ENCODE measurements at places on chromosomes 1 and 21. TPM values are rescaled to one million over a fixed set of nuclear protein-coding genes. Genes with fewer than 3 reads are reported as not detected.

GRCh38 chr1:15066191-15066590 is 87.4 kb upstream of the TMEM51 start:
- no peak overlapping the region for H3K27ac ChIP-seq
- H3K4me3 ChIP-seq, result no peak overlapping the region
- no peaks in the 10 kb centered on the region for H3K4me1 ChIP-seq
- DNase-seq, result no peak

GRCh38 chr1:15219280-15220023 is 27.6 kb upstream of the FHAD1 start:
- H3K36me3 ChIP-seq, result peaks cover 22% of the 10 kb centered on the region
- H3K27me3 ChIP-seq, result no peaks in the 10 kb centered on the region
- H3K27ac ChIP-seq, result no peak overlapping the region
- DNase-seq, result no peak
- H3K4me1 ChIP-seq, result no peaks in the 10 kb centered on the region

DNA sequence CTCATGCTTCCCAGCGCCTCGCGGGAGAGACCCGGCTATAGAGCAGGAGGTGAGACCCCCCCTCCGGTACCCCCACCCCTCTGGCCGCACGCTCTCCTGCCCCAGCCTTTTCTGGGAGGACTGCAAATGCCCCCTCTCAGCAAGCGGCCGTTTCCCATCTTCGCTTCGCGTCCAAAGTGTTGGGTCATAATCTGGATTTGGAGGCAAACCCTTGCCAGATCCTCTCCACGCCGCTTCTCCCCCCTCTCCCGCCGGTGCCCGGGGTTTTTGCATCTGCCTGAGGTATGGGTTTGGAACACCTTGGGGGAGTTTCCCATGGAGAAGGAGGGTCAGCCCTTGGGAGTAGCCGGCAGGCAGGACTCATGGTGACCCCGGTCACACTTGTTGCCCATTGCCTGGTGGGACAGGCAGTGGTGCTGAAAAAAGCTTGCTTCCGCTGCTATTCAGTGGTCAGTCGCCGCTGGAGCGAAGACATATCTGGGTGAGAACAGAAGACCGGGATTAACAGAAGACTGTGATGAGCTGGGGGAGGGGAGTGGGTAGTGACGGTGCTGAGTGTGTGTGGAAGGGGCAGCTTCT is 935 bp downstream of the KCNK2 start:
- DNase-seq, result peak; percentile 78
- H3K27ac ChIP-seq, result no peak overlapping the region
- H3K4me3 ChIP-seq, result peak overlapping the region; percentile 72
- peaks cover 97% of the 10 kb centered on the region for H3K27me3 ChIP-seq

GRCh38 chr1:5685446-5686040 is 306.7 kb downstream of the NPHP4 start:
- H3K4me1 ChIP-seq, result peaks cover 10% of the 10 kb centered on the region
- no peak for DNase-seq
- H3K27me3 ChIP-seq, result no peaks in the 10 kb centered on the region

DNA sequence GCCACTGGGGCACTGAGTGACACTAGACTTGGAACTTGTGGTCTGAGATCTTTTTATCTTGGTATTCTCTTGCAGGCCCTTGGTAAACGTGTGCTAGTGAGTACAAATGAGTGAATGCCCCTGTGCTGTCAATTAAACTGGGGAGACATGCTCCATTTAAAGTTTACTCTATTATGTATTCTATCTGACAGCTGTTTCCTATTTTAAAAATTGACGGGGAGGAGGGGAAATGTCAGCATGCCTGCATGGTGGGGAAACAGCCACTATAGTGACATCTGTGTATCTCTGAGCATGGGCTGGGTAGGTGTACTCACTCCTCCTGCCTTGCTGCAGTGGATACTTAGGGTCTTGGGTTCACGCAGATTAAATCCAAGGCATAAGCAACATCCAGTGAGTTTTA is 59.0 kb upstream of the IKBKE start:
- no peaks in the 10 kb centered on the region for H3K4me1 ChIP-seq
- no peak overlapping the region for H3K4me3 ChIP-seq
- no peak for DNase-seq
- H3K36me3 ChIP-seq, result peaks cover 38% of the 10 kb centered on the region
- no peaks in the 10 kb centered on the region for H3K27me3 ChIP-seq
- no peak overlapping the region for H3K27ac ChIP-seq

DNA sequence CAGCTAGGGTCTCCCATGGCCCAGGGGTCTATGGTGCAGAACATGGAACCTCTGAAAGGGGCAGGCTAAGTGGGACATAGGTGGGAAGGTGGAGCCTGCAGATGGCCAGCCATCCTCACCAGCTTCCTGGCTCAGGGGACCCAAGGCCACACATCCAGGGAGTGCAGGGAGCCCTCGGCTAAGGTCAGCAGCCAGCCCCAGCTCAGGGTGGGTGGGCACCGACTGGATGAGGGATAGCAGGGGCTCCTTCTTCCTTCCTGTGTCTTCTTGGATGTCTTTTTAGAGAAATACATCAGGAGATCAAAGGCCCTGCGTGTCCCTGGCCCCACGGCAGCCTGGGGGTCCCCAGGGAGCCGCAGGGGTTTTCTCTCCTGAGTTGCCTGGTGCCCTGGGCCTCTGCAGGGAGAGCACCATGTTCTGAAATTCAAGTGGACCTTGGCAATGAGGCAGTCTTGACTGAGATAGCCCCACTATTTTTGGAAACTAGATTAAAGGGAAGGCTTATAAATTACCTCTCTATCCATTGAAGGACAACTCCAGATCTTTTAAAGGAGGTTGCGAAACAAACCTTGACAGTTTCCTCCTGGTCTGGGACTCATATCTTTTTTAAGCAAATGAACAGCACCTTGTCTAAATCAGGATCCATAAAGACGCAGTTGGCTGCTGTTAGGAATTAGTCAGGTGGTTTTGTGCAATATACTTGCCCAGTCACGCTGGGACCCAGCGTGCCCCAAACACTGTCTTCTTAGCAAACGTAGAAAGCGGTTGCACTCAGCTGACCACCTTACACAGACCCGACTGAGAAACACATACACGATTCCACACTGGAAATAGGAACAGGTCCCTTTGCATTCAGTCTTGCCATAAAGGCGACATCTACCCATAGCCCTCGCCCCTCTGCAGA is 242.3 kb downstream of the TOMM20 start:
- DNase-seq, result no peak
- H3K27ac ChIP-seq, result no peak overlapping the region
- H3K27me3 ChIP-seq, result no peaks in the 10 kb centered on the region
- no peaks in the 10 kb centered on the region for H3K4me1 ChIP-seq
- H3K4me3 ChIP-seq, result no peak overlapping the region
- no peaks in the 10 kb centered on the region for H3K36me3 ChIP-seq

- peak; percentile 53 for DNase-seq
- no peak overlapping the region for H3K27ac ChIP-seq
- H3K4me3 ChIP-seq, result no peak overlapping the region
- no peaks in the 10 kb centered on the region for H3K36me3 ChIP-seq
- no peaks in the 10 kb centered on the region for H3K4me1 ChIP-seq
These were observed 4.0 kb downstream of the CDKN2C start for GRCh38 chr1:50973875-50974617.

SPRR2A gene
- not detected for total RNA-seq

- no peaks in the 10 kb centered on the region for H3K27me3 ChIP-seq
- DNase-seq, result no peak
- no peak overlapping the region for H3K27ac ChIP-seq
- no peaks in the 10 kb centered on the region for H3K36me3 ChIP-seq
- no peaks in the 10 kb centered on the region for H3K4me1 ChIP-seq
- H3K4me3 ChIP-seq, result no peak overlapping the region
These were observed 163.0 kb downstream of the ADGRL4 start for GRCh38 chr1:78843546-78843945.

DNA sequence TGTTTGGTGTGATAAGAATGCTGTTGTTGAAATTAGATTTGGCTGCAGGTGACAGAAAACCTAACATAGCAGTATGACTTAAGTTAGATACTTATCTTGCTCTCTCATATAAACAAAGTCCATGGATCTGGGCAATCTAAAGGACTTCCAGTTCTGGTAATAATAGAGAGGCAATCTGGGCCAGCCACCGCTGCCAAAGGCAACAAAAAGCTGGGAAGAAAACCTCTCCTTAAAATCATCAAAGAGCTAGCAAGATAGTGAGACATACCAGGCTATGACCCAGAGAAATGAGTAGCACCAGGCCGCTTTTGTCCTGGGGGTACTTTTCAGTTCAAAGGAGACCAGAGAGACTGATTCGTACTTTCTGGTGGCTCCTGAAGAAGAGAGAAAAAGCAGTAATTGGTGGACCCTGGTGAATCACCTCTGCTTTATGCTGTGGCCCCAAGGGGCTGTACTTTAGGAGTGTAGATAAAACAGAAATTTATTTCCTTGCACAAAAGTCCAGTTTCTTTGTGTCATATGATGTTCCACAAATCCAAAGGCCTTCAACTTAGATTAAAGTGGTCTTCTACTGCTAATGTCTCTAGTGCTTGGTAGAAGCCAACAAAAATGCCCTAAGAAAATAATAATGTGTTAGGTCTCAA is 125.4 kb downstream of the TBX19 start:
- H3K27ac ChIP-seq, result no peak overlapping the region
- no peak overlapping the region for H3K4me3 ChIP-seq
- H3K36me3 ChIP-seq, result no peaks in the 10 kb centered on the region
- peaks cover 7% of the 10 kb centered on the region for H3K4me1 ChIP-seq
- no peaks in the 10 kb centered on the region for H3K27me3 ChIP-seq

DNA sequence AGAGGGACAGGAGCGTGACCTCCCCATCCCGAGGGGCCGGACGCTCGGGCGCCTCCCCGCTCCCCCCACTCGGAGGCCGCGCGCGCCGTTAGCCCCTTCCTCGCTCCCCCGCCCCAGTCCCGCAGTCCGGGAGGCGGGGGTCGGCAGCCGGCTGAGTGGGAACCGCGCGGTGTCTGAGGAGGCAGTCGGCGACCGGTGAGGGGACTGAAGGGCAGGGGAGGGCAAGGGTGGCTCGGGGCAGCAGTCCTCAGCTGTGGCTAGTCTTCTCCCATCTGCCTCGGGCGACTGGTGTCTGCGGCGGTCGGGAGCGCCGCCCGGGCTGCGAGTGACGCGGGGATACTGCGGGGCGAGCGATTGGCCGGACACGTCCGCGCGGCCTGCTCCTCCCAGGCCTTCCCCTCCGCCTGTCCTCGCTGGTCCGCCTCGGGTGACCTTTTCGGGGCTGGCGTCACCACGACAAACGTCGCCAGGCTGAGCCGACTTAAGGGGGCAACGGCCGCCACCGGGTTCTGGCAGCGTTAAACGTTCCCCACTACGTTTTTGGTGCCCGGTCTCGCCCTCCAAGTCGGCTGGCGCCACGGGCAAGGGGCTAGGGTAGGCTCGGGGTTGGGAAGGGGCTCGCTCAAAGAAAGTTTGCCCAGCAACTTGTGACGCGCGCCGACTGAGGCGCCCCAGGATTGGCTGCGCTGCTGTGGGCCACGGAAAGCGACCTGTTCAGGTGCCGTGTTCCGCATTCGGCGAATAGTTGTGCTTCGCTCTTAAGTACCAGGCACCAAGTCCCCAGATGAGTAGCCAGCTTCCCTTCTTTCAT is 538 bp downstream of the ZNF672 start:
- H3K27ac ChIP-seq, result peak overlapping the region; percentile 97
- H3K4me1 ChIP-seq, result no peaks in the 10 kb centered on the region
- DNase-seq, result peak; percentile 98
- H3K4me3 ChIP-seq, result peak overlapping the region; percentile 87

ASAP3 gene
- total RNA-seq, result 64.9 TPM

GPX7 gene
- total RNA-seq, result 20.3 TPM

GOLT1A gene
- 1.6 TPM for total RNA-seq

CFAP45 gene
- 0.55 TPM for total RNA-seq

GRCh38 chr1:51019811-51020210 is 49.8 kb downstream of the CDKN2C start:
- no peak overlapping the region for H3K4me3 ChIP-seq
- no peaks in the 10 kb centered on the region for H3K4me1 ChIP-seq
- H3K27ac ChIP-seq, result no peak overlapping the region
- DNase-seq, result no peak

ARMH1 gene
- 4.0 TPM for total RNA-seq

- no peak overlapping the region for H3K4me3 ChIP-seq
- H3K27ac ChIP-seq, result peak overlapping the region; percentile 17
- H3K27me3 ChIP-seq, result no peaks in the 10 kb centered on the region
- DNase-seq, result peak; percentile 87
- H3K4me1 ChIP-seq, result no peaks in the 10 kb centered on the region
These were observed 273.2 kb downstream of the NPHP4 start for GRCh38 chr1:5718831-5719632.

USF1 gene
- 52.1 TPM for total RNA-seq

EIF2D gene
- total RNA-seq, result 38.3 TPM

DNA sequence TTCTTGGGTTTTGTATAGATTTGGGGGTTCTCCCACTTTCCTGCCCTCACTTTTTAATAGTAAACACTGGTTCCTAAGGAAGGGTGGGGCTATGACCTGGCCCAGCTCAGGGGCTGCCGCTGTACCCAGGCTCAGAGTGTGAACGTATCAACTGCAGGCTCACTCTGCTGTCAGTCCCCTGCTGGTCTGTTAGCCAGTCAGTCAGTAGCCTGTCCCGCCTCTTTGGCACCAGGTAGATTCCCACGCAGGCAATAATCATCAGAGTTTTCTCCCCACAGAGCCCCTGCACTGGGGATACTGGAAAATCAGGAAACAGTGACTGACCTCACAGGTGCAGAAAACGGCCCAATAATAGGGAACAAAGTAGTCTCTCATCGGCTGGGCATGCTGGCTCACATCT is 15.0 kb upstream of the ALPL start:
- DNase-seq, result peak; percentile 53
- no peaks in the 10 kb centered on the region for H3K4me1 ChIP-seq
- H3K27me3 ChIP-seq, result no peaks in the 10 kb centered on the region
- no peaks in the 10 kb centered on the region for H3K36me3 ChIP-seq
- H3K27ac ChIP-seq, result no peak overlapping the region
